ENCODE measurements at places on chromosomes 7 and 10. TPM values are rescaled to one million over a fixed set of nuclear protein-coding genes. Genes with fewer than 3 reads are reported as not detected.
A peak's percentile ranks its signal among the peaks of the same experiment; 100 is the strongest.

GRCh38 chr10:62048919-62049623 is 147.6 kb downstream of the ARID5B start:
- peak; percentile 89 for DNase-seq

DNA sequence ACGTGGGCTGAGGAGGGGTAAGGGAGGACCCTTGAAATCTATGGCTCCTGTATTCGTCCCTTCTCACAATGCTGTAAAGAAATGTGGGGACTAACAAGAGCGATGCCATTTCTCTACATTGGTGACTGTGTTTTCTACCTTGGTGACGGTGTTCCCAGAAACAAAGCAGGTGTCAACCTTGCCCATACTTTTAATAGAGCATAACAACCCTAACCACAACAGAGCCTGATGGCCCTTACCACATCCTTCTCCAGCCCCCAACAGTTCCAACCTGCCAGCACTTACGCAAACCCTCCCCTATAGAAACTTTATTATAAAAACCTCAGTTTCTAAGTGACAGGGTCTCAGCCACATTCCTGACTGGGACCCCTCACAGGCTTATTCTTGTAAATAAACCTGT is 28.2 kb upstream of the ADCYAP1R1 start:
- DNase-seq, result no peak

- no peak for DNase-seq
These were observed 14.4 kb upstream of the YWHAG start for GRCh38 chr7:76372984-76373833.

GRCh38 chr7:135410543-135410942 is 99.4 kb downstream of the CNOT4 start:
- DNase-seq, result no peak

DNA sequence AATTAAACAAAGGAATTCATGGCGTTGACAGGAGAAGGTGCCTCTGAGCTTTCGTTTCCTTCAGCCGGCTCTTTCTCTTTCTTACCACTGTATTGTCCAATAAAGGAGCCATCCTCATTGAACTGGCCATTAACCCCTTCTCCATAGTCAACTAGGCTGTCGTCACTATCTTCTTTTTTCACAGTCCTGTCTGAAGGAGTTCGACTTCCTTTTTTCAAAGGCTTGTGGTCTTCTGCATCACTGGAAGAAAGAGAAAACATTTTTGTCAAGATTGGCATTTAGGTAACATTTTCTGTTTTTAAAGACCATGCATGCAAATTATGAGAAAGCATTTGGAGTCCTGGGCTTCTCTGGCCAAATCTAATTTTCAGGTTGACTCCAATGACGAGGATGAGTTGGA is 19.7 kb upstream of the LAMB4 start:
- DNase-seq, result no peak

GRCh38 chr7:6385110-6385781 is 62.5 kb downstream of the DAGLB start:
- peak; percentile 89 for DNase-seq

EXOC6 gene
- 35.0 TPM for total RNA-seq

TCTN3 gene
- total RNA-seq, result 42.5 TPM
